ENCODE measurements at places on chromosomes 6 and 20. TPM values are rescaled to one million over a fixed set of nuclear protein-coding genes. Genes with fewer than 3 reads are reported as not detected.
A peak's percentile ranks its signal among the peaks of the same experiment; 100 is the strongest.

DNA sequence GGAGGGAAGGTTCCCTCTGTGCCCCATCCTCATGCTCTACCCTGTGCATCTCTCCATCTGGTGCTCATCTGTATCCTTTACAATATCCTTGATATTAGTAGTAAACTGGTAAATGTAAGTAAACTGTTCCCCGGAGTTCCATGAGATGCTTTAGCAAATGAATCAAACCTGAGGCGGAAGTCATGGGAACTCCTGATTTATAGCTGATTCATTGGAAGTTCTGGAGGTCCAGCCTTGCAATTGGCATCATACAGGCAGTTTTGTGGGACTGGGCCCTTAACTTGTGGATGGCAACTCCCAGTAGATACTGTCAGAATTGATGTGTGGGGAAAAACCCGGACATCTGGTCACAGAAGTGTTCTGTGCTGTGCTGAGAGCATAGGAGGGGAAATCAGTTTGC lies 11.2 kb upstream of the SLC22A2 start:
- peaks cover 4% of the 10 kb centered on the region for H3K27me3 ChIP-seq
- H3K36me3 ChIP-seq: no peaks in the 10 kb centered on the region
- no peak overlapping the region for H3K4me3 ChIP-seq
- peaks cover 7% of the 10 kb centered on the region for H3K4me1 ChIP-seq

GRCh38 chr6:101450901-101451300 lies 57.4 kb downstream of the GRIK2 start:
- H3K4me3 ChIP-seq: no peak overlapping the region
- no peaks in the 10 kb centered on the region for H3K36me3 ChIP-seq
- no peaks in the 10 kb centered on the region for H3K4me1 ChIP-seq
- no peak overlapping the region for H3K27ac ChIP-seq
- DNase-seq: no peak
- no peaks in the 10 kb centered on the region for H3K27me3 ChIP-seq

DNA sequence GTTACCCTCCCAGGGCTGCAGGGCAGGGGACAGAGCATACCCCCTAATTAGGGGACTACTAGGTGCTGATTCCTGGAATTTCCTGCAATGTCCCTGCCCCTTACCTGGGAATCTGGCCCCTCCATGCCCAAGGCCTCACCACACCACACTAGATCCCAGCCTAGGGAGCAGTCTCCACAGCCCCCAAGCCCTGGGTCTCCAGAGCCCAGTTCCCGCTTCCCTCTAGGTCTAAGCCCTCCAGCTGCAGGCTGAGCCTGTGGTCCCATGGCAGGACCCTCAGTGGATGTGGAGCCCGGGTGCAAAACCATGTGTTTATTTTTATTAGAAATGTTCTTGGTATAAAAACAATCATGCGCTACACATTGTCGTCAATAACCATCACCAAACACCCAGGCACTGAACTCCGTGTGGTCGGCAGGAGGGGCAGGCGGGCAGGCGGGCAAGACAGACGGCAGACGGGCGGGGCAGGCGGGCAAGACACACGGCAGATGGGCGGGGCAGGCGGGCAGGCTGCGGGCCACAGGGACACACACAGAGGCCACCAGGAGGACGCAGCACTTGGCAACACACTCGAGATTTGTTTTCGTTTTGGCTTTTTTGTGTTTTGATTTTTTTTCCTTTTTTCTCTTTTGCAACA lies 124.2 kb downstream of the GRM4 start:
- DNase-seq: no peak
- no peak overlapping the region for H3K27ac ChIP-seq
- no peaks in the 10 kb centered on the region for H3K4me1 ChIP-seq

DNA sequence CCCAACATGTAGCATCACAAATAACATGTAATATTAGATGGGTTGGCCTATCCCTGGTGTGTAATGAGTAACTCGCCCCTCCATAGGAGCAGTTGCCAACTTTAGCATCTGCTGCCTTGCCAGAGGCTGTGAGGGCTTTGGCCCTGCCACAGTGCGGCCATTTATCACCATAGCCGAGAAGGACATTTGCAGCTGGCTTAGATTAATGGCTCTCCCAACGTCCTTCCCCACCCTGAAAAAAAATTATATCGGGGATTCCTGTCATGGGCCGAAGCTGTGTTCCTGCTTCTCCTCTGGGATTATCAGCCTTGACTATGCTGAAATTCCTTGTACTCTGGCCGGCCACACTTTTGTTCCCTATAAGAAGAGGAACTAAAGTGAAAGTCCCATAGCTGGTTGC lies 7.6 kb upstream of the ADIG start:
- no peak for DNase-seq
- no peaks in the 10 kb centered on the region for H3K27me3 ChIP-seq
- H3K27ac ChIP-seq: no peak overlapping the region
- no peaks in the 10 kb centered on the region for H3K4me1 ChIP-seq
- H3K4me3 ChIP-seq: no peak overlapping the region
- H3K36me3 ChIP-seq: peaks cover 33% of the 10 kb centered on the region

DNA sequence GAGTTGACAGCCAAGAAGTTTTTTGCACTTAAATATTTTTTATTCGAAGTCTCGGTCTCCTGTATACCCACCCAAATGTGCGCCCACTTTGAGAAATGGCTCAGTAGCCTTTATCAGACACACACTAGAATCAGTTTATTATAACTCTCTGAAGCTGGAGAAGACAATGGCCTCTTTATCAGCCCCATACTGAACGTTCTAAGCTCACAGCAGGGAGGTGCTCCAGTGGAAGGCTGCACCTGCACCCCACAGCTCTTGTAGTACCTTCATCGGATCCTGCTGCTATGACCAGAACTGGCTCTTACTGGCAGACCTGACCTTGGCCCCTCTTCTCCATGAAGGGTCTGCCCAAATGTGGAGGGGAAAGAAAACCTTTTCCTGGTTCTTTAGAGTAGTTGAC lies 165.0 kb upstream of the SCGN start:
- no peak for DNase-seq
- H3K27me3 ChIP-seq: no peaks in the 10 kb centered on the region
- H3K27ac ChIP-seq: no peak overlapping the region
- H3K4me1 ChIP-seq: peaks cover 7% of the 10 kb centered on the region
- H3K36me3 ChIP-seq: no peaks in the 10 kb centered on the region
- no peak overlapping the region for H3K4me3 ChIP-seq

DNA sequence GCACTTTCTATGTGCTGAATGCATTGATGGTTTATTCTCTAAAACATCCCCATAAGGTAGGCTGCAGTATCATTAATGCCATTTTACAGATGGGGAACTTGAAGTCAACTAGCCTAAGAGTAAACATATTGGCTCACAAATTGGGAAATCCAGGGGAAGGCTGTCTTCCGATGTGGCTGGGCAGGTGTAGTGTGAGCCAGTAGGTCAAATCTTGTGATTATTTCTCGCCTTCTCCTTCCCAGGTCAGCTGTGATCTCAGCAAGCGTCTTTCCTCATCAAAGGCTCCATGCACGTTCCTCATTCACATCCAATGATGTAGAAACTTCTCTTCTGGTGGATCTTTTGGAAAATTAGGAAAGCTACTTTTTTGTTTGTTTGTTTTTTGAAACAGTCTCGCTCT lies 94.1 kb upstream of the SHLD1 start:
- peaks cover 16% of the 10 kb centered on the region for H3K4me1 ChIP-seq
- H3K27me3 ChIP-seq: no peaks in the 10 kb centered on the region
- H3K4me3 ChIP-seq: no peak overlapping the region
- H3K36me3 ChIP-seq: no peaks in the 10 kb centered on the region
- no peak for DNase-seq
- H3K27ac ChIP-seq: no peak overlapping the region

DNA sequence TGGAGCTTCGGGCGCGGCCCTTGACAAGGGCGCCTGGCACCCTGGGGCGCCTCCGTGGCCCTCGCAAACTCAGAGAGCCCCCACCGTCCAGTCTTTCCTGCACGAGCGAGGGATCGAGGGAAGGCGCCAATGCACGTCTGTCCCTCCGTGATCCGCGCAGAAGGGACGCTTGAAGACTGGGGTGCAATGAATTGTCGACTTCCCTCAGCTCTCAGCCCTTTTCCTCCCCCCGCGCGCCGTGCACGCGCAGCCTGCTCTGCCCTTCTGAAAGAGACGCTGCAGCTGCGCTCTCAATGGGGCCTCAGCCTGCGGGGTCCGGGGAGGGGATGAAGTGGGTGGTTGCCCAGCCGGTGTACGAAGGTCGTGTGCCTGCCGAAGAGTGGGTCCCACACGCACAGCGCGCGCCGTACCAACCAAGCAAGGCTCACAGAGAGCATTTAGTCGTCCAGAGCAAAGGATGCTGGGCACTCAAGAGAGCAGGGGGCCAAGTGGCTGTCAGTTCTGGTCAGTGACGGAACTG lies 5.5 kb upstream of the SOX4 start:
- DNase-seq: peak; percentile 17
- H3K4me1 ChIP-seq: peaks cover 5% of the 10 kb centered on the region
- H3K4me3 ChIP-seq: peak overlapping the region; percentile 93
- peak overlapping the region; percentile 56 for H3K27ac ChIP-seq
- H3K36me3 ChIP-seq: no peaks in the 10 kb centered on the region
- H3K27me3 ChIP-seq: peaks cover 43% of the 10 kb centered on the region

- peaks cover 18% of the 10 kb centered on the region for H3K36me3 ChIP-seq
- H3K27ac ChIP-seq: peak overlapping the region; percentile 95
- peaks cover 42% of the 10 kb centered on the region for H3K4me1 ChIP-seq
- peak overlapping the region; percentile 89 for H3K4me3 ChIP-seq
- H3K27me3 ChIP-seq: no peaks in the 10 kb centered on the region
Measured at GRCh38 chr6:125789167-125789566, 1.6 kb upstream of the NCOA7 start.

GRCh38 chr20:48451401-48451800 lies 376.4 kb downstream of the PREX1 start:
- no peaks in the 10 kb centered on the region for H3K36me3 ChIP-seq
- H3K4me3 ChIP-seq: no peak overlapping the region
- peaks cover 2% of the 10 kb centered on the region for H3K27me3 ChIP-seq
- DNase-seq: no peak

ADGRB3 gene
- not detected for total RNA-seq

ARFGEF3 gene
- total RNA-seq: 0.22 TPM

All from activated T-helper 1 cell treated with anti-CD3 and anti-CD28 coated beads, Interleukin-12 subunit alpha, Interleukin-12 subunit beta, Interleukin-2, Interleukin-4 antibody, amounts not matched to agents 30 ng/mL and 10 ng/mL and 1 ng/mL, durations not matched to agents 14 hours and 24 hours and 36 hours (primary cell).